ENCODE measurements at places on chromosomes 4 and X.

DNA sequence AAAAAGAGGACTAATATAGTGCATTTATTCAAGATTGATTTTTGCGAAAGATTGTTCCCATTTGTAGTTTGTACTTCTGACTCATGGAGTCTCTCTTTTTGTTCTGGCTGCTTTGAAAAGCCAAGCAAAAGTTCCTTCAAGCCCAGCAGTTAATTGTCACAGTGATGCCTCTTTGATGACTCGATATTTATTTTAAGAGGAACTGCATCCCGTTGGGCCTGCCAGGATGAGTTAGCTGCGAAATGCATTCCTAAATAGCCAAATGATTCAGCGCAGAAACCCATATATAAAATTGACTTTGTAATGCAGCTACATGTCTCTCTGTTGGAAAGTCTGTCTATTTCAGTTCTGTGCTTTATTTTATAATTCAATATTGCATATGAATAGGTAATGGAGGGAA lies 295.1 kb downstream of the GBA3 start:
- DNase-seq, result peak; percentile 45

DNA sequence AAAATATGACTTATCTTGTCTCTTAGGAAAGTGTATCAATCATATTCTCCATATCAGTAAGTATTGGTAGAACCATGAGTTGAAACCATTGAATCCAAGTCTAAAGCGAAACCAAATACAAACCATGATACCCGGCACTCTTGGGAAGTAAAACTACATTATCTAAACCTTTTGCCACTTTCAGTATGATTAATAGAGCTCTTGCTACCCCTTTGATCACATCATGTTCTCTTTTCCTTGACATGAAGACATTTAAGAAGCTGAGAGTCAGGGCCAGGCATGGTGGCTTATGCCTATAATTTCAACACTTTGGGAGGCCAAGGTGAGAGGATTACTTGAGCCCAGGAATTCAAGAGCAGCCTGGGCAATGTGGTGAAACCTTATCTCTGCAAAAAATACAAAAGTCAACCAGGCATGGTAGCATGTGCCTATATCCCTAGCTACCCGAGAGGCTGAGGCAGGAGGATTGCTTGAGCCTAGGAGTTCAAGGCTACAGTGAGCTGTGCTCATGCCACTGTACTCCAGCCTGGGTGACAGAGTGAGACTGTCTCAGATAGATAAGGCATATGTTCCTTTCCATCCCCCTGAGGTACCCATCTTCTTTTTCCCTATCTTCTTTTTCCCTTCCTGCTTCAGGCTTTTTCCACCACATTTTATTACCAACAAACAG lies 45.4 kb downstream of the CEP135 start:
- no peak for DNase-seq

DNA sequence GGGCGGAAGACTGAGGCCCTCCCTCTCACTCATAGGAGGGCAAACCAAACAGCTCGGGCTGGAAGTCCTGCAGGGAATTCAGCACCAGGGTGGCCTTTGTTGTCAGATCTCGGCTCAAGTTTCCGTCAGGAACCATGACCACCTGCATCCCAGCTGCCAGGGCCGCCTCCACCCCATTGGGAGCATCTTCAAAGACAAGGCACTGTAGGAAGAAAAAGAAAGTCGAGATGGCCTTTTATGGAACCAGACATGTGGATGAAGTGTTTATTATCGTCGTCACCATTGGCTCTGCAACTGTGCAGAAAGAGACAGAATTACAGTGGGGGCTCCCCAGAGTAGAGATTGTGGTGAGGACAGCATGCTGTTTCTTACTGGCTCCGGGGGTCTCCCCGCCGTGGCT lies 97.2 kb upstream of the STS start:
- no peak for DNase-seq

DNA sequence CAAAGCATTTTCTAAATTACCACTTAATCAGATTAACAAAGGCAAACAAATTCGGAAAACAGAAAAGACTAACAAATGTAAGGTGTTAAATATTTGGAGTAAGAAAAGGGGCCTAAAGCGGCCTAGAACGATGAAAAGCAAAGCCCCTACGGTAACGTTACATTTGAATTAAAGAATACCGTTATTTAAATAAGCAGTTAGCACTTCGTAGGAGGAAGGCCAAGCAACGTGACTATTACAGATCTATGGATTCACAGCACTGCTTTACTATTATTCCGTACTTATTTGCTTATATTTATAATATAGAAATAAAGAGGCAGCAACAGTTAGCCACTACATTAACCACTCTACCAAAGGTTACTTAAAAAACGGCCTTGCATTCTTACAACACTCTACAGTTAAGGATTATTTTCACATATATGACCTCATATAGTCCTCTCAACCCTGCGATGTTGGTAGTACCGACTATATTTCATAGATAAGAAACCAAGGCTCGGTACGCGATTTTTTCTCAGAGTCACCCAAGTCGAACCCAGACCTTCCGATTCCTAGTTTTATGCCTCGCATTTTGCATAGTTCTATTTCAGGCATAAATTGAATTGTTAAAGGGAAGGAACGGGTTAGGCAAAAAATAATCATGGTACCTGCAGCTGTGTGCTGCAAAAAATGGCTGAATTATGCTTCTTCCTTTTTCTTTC lies 2.9 kb downstream of the KLHL15 start:
- DNase-seq, result peak; percentile 6

- no peak for DNase-seq
Observed at GRCh38 chr4:186924723-186925122, 201.1 kb upstream of the FAT1 start.

DNA sequence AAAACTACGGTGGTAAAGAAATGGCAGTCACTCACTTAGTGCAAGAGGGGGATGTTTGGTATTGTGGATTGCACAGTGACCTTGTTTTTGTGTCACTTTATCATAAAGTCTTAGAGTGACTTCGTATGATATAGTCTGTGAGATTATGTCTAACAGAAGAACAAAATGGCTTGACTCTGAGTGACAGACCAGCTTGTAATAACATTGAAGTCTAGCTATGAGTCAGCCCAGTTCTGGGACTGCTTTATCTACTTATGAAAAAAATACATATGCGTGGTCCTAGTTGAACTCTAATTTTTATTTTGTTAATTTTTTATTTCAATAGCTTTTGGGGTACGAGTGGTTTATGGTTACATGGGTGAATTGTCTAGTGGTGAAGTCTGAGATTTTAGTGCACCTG lies 20.0 kb downstream of the DCLK2 start:
- peak; percentile 68 for DNase-seq

GRCh38 chr4:145812919-145813318 lies 125.7 kb downstream of the ZNF827 start:
- DNase-seq, result peak; percentile 42

DNA sequence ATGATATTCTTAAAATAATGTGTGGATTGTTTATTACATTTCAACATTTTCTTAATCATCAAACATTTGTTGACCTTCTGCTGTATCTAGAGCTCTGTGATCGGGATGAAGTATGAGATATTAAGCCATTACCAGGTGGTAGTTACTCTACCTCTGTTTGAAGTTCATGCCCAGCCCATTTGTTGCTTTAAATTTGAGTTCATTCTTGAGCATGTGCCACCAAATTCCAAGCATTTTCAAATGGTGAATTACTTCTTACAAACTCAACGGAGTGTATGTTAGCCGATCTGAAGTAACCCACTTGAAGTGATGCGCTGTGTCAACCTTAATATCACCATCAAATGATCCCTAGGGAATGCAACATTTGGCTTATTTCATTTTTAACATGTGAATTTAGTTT lies 7.3 kb upstream of the DTHD1 start:
- DNase-seq, result no peak

DNA sequence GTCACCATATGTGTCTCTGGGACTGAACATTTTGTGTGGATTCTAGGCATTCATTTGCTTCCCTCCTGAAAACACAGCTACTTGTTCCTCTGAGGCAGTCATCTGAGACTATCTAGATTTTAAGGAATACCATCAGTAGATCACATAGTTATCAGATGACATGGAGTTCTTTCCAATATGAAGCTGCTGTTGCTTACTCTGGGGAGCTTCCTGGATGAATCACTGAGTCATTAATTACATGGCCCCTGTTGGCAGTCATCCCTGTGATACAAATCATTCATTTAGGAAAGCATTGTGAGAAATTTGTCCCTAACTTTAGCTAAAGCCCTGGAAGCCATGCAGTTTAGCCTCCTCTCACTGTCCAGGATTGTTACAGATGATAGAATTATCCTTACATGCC lies 98.2 kb upstream of the ARSJ start:
- DNase-seq, result peak; percentile 71

DNA sequence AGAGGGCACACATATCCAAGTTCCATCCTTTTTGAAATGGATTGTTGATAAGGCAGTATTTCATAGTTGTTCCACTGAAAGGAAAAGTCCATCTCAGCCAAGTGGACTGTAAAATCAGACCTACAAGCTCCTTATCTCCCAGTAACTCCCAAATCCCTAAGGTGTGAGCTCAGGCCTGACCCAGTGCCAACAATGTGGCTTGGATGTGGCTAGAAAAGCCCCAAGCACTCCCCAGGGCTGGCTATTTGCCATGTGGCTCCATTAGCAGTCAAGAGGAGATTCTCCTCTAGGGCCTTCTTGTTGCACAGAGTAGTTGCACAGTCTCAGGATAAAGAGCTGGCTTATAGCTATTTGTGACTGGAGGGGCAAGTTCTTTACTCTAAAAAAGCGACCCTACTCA lies 25.0 kb upstream of the DGKK start:
- DNase-seq, result no peak

GRCh38 chr4:6162885-6163284 lies 37.5 kb downstream of the JAKMIP1 start:
- no peak for DNase-seq

DNA sequence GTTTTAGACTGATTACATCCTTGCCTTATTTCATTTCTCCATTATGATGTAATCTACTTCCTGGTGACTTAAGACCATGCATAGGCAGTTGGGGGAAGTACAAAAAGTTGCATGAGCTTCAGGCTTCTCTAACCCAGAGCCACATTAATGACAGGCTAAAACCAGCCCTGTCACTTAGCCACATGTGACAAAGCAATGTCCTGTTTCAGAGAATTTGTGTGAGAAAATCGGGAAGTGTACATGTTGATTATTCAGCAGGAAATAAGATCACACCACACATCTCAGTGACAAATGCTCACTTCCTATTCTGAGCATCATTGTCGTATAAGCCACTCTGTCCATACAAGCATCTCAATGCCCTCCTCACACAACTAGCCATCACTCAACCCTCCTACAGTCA lies 98.5 kb upstream of the MAGEB16 start:
- DNase-seq, result no peak

- DNase-seq, result no peak
Observed at GRCh38 chr4:184255871-184256642, 38.4 kb upstream of the ENPP6 start.

GRCh38 chrX:45771560-45772340 lies 571.1 kb upstream of the DIPK2B start:
- peak; percentile 56 for DNase-seq

- no peak for DNase-seq
Observed at GRCh38 chr4:147938496-147938895, 206.6 kb downstream of the ARHGAP10 start.

GRCh38 chr4:132513491-132513890 lies 635.6 kb upstream of the PCDH10 start:
- DNase-seq, result no peak

DNA sequence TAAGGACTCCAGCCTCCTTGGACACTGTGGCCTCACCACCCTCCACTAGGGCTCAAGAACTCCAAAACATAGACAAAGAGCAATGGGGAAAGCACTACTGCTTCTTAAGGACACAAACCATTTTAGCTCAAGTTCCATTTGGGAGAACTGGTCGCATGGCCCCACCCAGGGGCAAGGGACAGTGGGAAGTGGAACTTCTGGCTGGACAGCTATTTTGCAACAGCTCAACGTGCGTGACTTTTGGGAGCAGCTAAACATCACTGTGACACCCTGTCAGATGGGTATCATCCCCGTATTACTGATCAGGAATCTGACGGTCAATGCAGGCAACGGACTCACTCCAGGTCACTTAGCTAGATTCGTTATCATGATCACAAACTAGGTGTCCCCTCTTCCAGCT lies 9.0 kb upstream of the GLOD5 start:
- DNase-seq, result no peak

DNA sequence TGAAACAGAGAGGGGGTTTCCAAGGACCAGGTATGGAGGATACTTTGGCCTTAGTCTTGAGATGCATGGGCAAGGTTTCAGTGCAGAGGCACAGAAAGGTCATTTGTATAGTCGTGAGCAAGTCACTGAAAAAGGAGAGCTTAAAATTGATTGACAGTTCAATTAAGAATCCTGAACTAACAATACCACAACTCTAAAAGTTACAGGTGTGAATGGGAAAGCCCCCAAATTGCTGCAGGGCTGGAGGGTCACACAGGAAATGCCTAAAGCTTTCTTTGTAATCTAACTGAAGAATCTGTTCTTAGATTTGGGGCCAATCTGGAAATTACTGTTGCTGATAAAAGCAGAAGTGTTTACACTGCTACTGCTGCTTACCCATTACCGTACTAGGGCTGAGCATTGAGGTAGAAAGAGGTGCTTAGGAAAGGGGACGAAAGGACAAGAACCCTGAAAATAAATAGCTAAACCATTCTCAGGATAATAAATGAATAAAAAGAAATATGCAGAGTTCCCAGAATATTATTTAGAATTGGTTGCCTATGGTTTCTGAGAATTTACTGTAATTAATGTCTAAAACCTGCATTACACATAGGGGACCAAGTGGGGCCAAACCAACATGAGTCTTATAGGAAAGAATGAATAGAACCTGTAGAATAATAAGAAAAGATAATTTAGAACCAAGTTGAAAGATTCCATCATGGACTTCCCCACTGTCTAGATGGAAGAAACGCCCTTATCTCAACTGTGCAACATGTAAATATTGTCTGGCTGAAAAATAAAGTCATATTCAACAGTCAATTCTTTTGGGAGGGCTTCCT lies 91.9 kb upstream of the PPP1R2C start:
- no peak for DNase-seq

DNA sequence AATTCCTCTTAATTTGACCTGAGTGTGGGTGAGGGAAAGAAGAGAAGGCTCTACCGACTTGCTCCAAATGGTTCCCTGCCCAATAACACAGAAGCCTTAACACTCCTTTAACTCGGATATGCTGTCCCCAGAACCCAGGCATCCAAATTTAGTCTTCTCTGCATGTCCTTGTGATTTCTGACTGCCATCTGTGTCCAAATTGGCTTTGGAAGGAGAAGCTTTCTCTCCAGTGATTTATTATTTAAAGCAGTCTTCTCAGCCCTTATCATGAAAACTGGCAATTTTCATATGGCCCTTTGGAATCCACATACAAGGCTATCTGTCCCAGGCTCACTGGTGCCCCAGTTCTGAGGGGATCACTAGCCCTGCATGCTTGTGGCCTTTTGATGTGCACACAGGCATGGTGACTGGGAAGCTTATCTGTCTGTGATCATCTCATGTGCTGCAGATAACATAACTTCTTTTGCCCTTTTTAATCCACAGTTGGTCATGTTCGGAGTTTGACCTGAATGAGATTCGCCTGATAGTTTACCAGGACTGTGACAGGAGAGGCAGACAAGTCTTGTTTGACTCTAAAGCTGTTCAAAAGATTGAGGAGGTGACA lies 56.7 kb downstream of the FNIP2 start:
- no peak for DNase-seq
